ENCODE measurements at places on chromosomes 1 and 21.
A peak's percentile ranks its signal among the peaks of the same experiment; 100 is the strongest.

DNA sequence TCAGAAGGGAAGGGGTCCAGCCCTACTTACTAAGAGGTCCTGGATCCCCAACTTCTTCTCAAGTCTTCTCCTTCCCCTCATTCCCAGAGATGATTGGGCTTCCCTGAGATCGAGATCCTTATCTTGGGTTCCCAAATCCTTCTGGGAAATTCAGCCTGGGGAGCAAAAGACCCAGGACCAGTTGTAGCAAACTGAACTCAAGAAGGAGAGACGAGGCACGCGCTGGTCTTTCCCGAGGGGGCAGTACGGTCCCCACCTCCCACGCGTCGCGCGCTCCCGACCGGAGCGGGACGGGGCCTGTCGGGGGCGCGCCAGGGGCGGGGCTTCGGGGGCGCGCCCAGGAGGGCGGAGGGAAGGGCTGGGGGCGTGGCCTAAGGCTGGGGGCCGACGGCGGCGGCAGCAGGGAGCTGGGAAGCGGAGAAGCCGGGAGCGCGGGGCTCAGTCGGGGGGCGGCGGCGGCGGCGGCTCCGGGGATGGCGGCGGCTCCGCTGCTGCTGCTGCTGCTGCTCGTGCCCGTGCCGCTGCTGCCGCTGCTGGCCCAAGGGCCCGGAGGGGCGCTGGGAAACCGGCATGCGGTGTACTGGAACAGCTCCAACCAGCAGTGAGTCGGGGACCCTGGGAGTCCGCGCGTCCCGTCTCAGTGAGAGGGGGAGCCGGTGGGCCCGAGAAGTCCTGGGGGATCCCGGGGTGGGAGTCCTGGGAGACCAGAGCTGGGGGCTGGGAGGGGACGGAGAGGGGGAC is at the start of gene EFNA3:
Gene EFNA3 (plus strand): TSS at position 369 of the 741 bp plus-strand sequence. CDS start 105 bp downstream, at position 474.
- peak; percentile 59 for DNase-seq

- no peak for DNase-seq
Observed at GRCh38 chr1:237471956-237472355, 418.8 kb downstream of the ZP4 start.

DNA sequence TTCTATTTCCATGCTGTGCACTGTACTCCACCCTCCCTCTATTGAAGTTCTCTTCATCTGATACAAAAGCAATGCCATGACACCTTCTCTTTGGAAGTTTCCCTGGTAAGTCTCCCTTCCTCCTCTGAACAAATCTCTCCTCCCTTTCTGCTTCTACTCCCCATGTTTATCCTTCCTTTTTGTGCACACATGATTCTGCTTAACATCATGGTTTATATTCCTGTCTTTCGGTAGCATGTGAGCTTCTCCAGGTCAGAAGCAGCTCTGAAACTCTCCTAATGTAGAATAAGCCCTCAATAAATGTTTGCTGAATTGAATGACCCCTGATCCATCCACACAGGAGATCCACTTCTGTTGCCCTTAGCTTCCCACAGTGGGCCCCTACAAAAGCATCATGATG is 328.6 kb downstream of the PLPP3 start:
- no peak for DNase-seq

- DNase-seq = no peak
Observed at GRCh38 chr1:151238467-151238739, 16.1 kb upstream of the PSMD4 start.

DNA sequence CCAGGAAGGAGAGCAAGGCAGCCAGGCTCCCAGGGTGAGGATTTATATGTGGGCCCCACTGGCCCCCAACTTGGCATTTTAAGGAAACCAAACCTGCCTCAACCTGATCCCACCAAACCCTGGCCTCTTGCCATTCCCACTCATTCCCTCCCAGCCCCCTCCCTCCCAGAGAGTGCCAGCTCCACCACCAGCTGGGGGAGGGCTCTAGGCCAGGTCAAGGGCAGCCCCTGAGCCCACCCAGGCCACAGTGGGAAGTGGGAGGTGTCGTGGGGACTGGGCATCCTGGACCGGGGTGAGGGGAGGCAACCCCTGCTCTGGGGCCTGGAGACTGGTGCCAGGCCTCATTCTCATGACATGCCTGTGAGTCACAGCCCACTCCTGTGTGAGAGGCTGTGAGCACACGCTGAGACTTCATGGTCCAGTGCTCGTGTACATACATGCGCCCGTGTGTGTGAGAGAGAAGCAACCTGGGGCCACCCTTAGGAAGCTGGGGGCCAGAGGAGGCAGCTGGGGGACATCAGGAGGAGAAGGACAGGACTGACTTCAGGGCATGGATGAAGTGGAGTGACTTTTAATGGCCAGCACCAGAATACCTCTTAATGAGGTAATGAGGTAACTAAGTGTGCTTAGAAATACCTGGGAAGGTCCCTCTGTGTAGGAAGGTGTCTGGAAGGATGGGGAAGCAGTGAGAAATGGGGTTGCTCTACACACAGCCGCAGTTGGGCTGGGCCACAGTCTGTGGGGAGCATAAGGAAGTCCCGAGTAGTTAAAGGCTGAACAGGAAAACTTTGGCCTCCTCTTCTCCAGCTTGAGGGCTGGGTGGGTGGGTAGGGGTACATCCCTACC is at the start of gene S100A2:
Gene S100A2 (minus strand): TSS at position 316 of the 846 bp plus-strand sequence. CDS start 1,967 bp downstream, outside the sequence.
- no peak for DNase-seq

DNA sequence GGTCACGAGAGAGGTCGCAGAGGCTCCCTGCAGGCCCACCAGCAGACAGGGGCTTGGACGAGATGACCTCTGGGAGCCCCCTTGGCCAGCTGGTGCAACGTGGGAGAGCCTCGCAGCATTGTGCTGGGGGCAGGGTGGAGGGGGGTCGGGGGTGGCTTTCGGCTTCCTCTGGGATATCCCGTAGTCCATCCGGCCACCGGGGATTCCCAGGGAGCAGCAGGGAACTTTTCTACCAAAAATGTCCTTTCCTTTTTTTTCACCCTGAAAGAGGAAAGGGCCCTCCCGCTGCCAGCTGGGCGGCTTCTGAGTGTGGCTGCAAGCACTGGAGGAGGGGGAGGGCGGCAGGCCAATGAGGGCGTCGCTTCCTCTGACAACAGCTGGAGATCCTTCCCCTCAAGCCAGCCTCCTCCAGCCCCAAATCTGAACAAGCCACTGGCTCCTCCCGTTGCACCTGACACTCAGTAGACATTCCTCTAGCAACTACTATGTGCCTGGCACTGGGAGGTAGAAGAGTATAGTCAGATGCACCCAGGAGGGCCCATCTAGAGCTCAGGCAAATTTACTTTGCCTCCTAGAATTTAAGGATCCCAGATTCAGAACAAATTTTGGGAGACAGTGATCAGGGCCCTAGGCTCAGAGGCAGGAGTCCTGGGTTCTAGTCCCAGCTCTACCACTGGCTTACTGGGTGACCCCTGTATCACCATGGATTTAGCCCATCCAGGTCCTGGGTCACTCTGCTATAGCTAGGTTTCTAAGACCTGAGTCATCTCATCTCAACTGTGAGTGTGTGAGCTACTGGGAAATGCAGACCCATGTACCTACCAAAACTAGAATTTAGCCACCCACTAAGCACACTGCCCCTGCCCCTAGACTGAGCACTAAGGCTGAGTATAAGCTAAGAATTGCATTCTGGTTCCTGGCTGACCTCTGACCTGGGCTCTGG is 2.7 kb downstream of the MOB3C start:
- DNase-seq = peak; percentile 19

DNA sequence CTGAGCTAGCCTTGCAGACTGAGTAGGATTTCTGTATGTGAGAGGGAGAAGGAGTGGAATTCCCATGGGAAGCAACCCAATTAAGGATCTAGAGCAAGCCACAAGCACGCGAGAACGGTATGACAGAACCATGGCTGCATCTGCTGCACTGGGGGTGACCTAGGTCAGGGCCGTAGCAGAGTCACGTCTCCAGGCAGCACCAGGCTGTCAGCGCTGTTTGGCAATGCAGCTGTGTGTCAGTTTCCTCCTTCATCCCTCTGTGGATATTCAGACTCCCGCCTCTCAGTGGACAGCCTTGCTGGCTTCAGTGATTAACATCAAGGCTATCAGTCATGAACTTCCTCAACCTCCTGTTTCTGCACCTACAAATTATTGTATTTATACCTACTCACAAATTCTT is 118.1 kb upstream of the PPP2R5A start:
- no peak for DNase-seq
